ENCODE measurements at places on chromosomes 3 and 15.

DNA sequence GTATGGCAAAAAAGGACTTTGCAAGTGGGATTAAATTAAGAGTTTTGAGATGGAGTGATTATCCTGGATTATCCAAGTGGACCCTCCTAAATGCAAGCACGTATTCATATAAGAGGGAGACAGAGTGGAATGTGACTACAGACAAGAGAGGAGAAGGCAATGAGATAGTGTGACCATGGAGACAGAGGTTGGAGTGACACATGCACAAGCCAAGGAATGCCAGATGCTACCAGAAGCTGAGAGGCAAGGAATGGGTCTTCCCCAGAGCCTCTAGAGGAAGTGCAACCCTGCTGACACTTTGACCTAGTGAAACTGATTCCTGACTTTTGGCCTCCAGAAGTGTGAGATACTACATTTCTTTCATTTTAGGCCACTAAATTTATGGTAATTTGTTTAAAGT, 117.2 kb downstream of the UACA start:
- DNase-seq = no peak

DNA sequence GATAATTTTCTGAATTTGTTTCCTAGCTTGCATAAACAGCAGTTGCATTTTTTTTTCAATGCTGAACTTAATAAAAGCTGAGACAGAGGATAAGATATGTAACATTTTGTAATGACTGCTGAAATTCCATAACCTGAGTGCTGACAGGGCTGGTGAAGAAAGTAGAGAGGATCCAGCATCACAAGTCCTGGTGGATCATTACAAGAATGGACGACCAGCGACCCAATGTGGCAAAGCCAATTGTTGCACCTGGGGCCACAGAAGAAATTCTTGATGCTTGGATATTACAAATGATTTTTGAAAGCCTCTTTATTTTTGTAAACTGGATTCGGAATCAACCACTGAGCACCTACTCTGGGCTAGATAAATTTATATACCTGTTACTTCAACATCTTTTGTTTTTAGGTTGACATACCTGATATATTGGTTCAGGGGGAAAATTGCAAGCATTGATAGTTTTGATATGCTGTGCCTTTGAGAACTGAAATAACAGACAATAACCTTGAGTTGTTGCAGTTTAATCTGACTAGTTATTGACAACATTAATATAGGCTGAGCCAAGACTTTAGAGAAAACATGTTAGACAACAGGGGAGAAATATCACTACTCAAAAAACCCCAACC, 3.9 kb upstream of the ACTL6A start:
- DNase-seq = no peak

DNA sequence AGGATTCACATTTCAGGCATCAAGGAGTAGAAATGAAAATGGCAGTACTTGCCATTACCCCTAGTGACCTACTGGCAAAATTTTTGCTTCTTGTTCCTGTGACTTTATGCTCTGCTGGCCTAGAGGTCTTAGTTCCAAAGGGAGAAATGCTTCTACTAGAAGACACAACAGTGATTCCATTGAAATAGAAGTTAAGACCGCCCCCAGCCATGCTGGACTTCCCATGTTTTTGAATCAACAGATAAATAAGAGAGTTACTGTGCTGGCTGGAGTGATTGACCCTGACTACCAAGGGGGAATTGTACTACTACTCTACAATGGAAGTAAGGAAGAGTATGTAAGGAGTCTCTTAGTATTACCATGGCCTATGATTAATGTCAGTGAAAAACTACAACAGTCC, 196.2 kb upstream of the AZI2 start:
- no peak for DNase-seq

DNA sequence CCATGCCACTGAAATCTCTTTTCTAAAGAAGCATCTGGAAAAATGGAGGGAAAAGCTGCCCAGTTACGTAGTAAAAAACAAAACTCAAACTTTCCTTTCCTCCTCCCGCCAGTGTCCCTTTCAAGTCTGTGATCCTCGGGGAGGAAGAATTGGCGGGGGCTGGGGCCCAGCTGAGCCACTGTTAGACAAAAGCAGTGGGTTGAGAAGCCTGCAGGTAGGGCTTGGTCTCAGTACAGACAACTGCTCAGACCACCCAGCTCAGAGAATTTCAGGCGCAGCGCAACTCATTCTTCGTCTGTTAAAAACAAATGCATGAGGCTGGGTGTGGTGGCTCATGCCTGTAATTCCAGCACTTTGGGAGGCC, 117.1 kb downstream of the MYLK start:
- DNase-seq = no peak

DNA sequence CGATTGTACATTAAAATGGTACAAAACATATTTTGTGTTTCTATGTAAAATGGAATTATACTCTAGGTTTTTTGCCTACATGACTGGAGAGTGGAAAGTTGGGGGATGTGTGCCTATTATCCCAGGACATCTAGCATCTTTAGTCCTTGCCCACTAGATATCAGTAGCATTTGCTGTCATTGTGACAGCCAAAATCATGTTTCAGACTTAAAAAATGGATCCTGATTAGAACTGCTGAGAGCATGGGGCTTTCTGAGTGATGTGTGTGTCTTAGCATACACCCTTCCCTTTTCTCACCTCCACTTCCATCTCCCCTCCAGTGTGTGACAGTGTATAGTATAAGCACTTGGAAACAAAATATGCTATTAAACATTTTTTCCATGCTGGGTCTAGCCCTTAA, 13.3 kb downstream of the ARMC8 start:
- no peak for DNase-seq

GRCh38 chr3:43071313-43071893, 34.5 kb downstream of the POMGNT2 start:
- DNase-seq = no peak
